ENCODE measurements at places on chromosomes 12 and 14. TPM values are rescaled to one million over a fixed set of nuclear protein-coding genes. Genes with fewer than 3 reads are reported as not detected.
A peak's percentile ranks its signal among the peaks of the same experiment; 100 is the strongest.

CCNB1IP1 gene
- total RNA-seq, result 73.1 TPM

DNA sequence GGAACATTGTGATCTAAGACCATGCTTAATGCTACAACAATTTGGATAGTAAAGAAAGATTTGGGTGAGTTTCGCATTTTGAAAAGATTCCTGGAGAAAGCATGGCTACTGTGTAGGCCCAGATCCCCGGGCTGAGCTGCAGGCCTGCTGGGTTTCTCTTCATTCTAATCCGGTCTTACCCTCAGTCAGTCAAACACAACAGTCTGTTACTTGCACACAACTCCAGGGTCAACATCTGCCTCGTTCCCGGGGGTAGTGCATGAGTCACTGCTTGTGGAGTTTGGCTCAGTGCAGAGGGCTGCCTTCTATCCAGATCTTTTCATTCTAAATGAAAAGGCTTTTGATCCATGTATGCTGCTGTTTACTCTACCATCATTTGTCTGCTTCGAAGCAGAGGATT, 60.4 kb upstream of the SEL1L start:
- no peaks in the 10 kb centered on the region for H3K36me3 ChIP-seq
- H3K4me1 ChIP-seq, result no peaks in the 10 kb centered on the region

KRT78 gene
- not detected for total RNA-seq

TWF1 gene
- 24.4 TPM for total RNA-seq

- peaks cover 37% of the 10 kb centered on the region for H3K4me1 ChIP-seq
- no peak for DNase-seq
- peak overlapping the region; percentile 97 for H3K4me3 ChIP-seq
- H3K27me3 ChIP-seq, result peaks cover under 1% of the 10 kb centered on the region
Measured at GRCh38 chr12:12720052-12720451, 2.9 kb downstream of the CDKN1B start.

DNA sequence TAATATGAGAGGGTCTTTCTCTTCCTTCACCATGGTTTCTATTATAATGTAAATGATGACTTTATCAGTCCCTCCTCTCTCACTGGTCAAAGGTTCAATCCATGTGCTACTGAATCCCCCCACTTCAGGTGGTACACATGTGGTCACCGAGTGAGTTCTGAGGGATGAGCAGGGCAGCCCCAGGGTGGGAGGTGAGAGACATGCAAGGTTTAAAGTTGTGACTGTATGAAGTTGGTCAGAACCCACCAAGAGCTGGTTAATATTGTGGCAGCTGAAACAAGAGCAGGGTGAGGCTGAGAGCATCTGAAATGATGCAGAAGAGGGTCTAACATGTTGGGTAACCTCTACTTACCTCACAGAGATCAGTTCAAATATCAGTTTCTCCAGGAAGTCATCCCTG, 444.7 kb upstream of the FBXO33 start:
- DNase-seq, result no peak
- H3K4me3 ChIP-seq, result no peak overlapping the region
- H3K36me3 ChIP-seq, result no peaks in the 10 kb centered on the region
- no peaks in the 10 kb centered on the region for H3K27me3 ChIP-seq
- H3K4me1 ChIP-seq, result no peaks in the 10 kb centered on the region

GRCh38 chr14:95490138-95490509, 26.3 kb downstream of the SYNE3 start:
- H3K4me3 ChIP-seq, result no peak overlapping the region
- peaks cover 20% of the 10 kb centered on the region for H3K36me3 ChIP-seq
- DNase-seq, result no peak
- peaks cover 34% of the 10 kb centered on the region for H3K4me1 ChIP-seq
- H3K27me3 ChIP-seq, result no peaks in the 10 kb centered on the region
- H3K27ac ChIP-seq, result no peak overlapping the region

GRCh38 chr14:101876555-101876938, 87.8 kb upstream of the DYNC1H1 start:
- peak overlapping the region; percentile 86 for H3K27ac ChIP-seq
- peak; percentile 68 for DNase-seq
- H3K4me1 ChIP-seq, result peaks cover 78% of the 10 kb centered on the region
- peaks cover 26% of the 10 kb centered on the region for H3K36me3 ChIP-seq

POLE2 gene
- total RNA-seq, result 37.2 TPM

GDF3 gene
- not detected for total RNA-seq

DNA sequence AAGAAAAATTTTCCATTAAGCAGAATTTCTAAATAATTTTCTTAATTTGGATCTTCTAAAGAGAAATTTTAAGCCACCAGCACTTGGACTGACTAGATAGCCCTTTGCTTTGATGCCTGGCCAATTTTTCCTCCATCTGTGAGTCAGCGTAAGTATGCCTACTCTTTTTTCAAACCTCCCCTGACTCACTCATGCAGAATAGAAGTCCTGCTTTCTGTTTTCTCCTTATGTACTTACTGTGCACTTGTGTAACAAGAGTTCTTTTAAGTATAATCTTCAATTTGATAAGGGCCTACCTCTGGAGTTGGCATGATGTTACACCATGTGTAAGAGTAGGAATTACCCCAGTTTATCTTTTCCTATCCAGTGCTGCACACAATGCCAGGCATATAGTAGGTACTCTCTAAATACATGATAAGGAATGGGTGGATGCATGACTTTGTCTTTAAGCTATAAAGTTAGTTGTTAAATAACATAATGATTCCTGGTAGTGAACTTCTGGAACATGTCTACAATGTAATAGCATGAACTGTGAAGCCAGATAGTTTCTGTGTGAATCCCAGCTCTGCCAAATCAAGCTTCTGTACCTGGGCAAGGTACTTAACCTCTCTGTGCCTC, 329.6 kb downstream of the TMTC2 start:
- H3K4me1 ChIP-seq, result peaks cover 2% of the 10 kb centered on the region
- DNase-seq, result no peak
- H3K27ac ChIP-seq, result no peak overlapping the region
- H3K36me3 ChIP-seq, result no peaks in the 10 kb centered on the region

GRCh38 chr12:114073076-114073475, 107.0 kb upstream of the RBM19 start:
- no peak overlapping the region for H3K27ac ChIP-seq
- no peaks in the 10 kb centered on the region for H3K36me3 ChIP-seq
- DNase-seq, result no peak
